OCI-M1 (cell line): ENCODE measurements at places on chromosomes 2 and 18.
A peak's percentile ranks its signal among the peaks of the same experiment; 100 is the strongest.

DNA sequence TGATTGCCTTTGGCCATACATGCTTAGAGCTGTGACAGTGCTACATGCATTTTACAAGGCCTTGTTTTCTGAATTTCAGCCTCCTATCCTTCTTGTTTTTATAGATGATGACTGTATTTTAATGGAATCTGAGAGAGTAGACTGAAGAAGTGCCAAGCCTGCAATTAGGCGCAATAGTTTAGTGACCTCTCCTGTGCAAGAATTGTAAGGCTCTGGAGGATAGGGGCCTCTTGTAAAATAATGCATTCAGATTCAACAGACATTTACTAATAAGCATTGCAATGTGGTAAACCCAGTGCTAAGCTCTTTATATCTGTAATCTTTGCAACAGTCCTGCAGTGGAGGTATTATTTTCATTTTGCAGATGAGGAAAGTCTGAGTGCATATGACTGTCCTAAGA lies 105.5 kb downstream of the TDRD15 start:
- DNase-seq = peak; percentile 32

DNA sequence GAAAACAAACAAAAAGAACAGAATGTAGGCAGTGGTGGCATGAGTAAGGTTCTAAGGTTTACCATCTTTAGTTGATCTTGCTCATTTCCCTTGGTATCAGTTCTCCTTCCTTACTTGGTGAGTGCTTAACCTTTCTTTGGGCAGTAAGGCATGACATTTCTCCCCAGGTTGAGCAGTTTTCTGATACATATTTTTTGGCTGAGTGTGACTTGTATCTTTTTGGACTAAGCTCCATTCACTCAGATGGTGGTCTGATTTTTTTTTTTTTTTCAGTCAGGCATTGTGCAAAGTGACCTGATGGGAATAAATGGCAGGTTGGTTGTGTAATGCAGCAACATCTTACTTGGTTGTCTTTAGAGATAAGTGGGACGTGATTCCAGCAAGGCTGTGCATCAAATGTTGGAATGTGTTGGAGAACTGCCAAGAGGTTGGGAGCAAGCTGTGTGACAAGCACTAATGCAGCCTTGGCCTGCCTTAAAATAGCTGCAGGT lies 15.1 kb downstream of the SPTBN1 start:
- no peak for DNase-seq

- no peak for DNase-seq
Measured at GRCh38 chr2:42103829-42104228, 56.0 kb downstream of the PKDCC start.

DNA sequence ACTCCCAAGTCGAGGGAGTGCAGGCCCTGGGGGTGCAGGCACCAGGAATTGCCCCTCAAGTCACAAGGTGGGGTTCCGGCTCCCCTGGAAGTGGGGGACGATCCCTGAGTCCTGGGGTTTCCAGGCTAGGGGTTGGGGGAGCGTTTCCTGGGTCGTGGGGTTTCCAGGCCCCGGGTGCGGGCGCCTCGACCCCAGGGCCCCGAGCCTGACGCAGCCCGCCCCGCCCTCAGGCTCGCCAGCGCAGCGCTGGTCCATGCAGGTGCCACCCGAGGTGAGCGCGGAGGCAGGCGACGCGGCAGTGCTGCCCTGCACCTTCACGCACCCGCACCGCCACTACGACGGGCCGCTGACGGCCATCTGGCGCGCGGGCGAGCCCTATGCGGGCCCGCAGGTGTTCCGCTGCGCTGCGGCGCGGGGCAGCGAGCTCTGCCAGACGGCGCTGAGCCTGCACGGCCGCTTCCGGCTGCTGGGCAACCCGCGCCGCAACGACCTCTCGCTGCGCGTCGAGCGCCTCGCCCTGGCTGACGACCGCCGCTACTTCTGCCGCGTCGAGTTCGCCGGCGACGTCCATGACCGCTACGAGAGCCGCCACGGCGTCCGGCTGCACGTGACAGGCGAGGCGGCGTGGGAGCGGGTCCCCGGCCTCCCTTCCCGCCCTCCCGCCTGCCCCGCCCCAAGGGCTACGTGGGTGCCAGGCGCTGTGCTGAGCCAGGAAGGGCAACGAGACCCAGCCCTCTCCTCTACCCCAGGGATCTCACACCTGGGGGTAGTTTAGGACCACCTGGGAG lies 12.0 kb downstream of the SIGLEC15 start:
- DNase-seq = no peak

- no peak for DNase-seq
Measured at GRCh38 chr2:160752475-160753330, 259.1 kb upstream of the RBMS1 start.

DNA sequence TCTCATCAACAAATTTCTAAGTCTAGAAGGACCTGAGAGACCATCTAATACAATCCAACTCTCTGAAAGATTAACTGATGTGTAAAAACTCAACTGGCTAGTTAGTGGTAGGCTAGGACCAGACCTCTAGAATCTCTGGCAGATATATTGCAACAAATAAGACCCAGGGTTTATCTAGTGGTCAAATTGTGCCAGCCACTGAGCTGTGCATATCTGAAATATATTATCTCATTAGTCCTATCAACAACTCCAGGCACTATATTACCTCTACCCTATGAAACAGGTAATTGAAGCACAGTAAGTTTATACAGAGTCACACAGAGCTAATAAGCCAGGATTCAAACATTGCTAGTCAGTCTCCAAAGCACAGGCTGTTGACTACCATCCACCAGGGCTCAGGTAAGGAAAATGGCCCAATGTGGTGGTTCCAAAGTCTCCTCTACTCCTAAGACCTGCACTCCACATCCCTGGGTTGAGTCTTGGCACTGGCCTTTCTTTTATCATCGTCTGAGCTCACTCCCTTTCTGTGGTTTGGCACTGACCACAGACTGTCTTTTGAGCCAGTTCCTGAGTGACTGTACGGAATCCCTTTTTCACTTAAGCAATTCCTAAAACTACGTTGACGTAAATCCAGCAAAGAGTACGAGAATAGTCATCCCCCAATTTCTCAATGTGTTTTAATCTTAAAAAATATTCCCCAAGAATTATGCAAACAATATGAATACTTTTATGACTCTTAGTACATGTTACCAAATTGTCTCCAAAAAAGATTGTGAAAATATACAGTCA lies 11.9 kb upstream of the PID1 start:
- DNase-seq = peak; percentile 60

- no peak for DNase-seq
Measured at GRCh38 chr2:7048762-7049294, 131.6 kb downstream of the RNF144A start.

DNA sequence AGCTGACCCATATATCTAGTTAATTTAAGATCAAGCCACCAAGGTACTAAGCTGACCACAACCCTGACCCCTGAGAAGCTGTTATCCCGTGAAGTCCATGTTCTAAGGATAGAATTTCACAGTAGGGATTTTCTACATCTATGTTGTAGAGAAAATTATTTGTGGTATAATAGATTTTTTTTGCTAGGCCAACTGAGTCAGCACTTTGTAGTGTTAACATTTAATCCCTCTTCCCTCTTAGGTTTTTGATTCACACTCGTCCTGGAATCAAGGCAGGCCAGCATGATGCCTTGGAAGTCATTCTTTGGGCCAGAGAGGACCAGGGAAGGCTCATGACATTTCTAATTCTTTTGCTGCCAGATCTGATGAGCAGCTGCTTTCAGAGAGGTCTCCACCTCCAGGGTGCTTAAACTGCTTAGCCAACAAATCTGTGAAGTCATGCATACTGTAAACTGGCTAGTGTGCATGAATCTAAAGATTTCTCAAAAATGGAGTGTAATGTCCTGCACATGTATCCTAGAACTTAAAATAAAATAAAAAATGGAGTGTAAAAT lies 102.5 kb downstream of the RBM43 start:
- no peak for DNase-seq

GRCh38 chr2:151786077-151786476 lies 42.1 kb downstream of the ARL5A start:
- no peak for DNase-seq

- no peak for DNase-seq
Measured at GRCh38 chr2:130241041-130241707, 42.9 kb upstream of the TUBA3E start.

- no peak for DNase-seq
Measured at GRCh38 chr18:63120620-63121019, 198.9 kb downstream of the BCL2 start.

DNA sequence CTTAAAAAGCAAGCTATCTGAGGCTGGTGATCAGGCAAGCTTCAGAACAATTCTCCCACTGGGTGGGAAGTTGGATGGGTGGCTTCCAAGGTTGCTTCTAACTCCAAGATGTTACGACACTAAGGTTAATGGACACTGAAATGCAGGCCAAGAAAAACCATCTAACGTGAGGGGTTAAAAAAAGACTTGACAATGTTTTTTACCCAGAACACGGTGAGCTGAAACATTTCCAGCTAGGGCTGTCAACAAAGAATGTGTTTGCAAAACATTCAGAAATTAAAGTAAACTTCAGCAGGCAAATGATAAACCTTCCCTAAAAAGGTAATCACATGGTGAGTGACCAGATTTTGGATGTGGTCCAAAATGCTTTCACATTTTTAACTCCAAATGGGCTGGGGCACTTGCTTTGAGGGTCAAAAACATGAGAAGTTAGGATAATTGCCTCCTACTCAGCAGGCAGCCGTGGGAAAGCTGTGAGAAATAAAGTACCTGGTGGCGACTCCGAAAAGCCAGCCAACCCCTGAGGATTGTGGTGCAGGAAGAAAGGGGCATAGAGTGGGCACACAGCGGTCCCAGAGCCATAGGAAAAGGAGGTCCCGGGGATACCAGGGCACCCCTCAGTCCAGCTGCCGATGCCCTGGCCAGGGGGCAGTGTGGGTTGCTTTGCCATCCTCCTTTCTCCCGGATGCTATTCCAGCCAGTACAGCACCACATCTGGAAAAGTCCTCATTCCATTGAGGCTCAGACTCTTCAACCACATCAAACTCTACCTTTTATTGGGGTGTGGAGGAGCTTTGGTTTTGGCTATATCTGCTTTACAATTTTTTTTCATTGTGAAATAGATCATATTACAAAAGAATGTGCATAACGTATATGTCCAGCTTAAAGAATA lies 90.0 kb upstream of the ATL2 start:
- DNase-seq = no peak

- no peak for DNase-seq
Measured at GRCh38 chr2:106975641-106976040, 89.7 kb upstream of the ST6GAL2 start.

DNA sequence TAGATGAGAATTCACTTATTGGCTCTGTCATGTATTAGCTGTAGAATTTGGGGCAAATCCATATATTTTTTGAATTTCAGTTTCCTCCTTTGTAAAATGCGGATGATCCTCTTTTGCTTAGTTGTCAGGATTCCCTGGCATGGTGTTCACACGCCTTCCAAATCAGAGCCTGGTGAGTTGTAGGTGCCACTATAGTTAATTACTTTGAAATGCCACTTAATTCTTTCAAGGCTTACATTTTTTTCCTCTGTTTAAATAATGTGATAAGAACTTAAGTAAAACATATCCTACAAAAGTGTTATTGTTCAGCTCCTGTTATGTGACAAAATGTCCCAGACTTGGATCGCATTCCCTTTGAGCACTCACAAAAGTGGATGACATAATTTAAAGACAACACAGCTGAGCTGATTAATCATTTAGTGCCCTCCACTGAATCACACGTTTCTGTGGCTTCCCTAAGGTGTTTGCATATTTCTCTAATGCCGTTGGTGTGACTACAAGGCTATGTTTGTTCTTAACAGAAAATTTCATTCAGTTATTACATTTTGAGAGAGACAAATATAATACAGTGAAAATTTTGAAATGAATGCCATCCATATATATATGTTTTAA lies 471.2 kb upstream of the CHST9 start:
- no peak for DNase-seq

- no peak for DNase-seq
Measured at GRCh38 chr2:28454016-28454930, 41.6 kb upstream of the PLB1 start.

DNA sequence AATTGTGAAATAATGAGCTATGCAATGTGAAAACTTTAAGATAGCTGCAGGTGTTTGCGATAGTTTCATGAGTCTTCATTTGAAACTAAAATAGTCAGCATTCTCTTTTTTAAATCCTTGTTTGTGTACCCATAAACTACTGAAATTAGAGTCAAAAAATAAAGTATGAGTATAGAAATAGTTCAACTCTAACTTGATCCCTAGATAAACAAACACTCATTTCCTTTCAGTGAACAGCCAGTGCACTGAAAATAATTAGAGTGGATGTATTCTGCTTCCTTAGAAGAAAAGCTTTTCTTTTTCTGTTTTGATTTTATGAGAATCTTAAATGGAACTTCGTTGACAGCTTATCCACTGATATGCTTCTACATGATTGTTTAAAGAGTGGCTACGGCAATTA lies 1033.4 kb downstream of the SOCS6 start:
- DNase-seq = no peak

DNA sequence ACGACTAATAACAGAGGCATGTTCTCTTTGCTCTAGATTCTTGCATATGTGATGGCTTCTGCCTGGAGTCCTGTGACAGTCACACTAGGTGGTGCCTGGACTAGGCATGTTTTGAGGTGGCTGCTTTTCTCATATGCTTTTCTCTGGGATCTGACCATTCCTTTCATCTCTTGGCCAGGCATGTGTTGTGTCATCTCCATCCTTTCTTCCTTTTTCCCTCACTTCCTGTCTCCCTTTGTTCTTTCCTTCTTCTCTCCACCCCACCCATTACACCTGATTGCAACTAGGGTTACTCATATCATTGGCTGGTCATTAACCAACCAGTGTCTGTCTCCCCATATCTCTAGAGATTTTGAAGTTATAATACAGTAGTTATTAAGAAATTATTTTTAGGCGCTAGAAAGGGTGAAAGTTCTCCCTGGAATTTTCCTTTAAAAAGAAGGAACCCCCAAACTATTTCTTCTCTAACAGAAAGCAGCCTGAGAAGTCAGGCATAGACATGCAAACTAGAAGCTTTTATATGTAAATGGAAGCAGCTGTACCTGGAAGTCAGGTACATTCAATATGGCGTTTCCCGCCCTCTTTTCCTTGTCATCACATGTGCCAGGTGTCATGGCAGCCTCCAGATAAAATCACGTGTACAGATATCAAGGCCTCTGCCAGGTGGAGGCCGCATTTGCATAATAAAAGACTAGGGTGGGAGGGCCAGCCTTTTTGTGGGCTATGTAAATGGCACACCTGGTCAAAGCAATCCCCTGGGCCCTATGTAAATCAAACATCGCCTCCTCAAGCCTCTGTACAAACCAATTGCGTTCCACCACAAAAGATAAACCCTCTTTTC lies 220.4 kb upstream of the MEX3C start:
- no peak for DNase-seq

- DNase-seq = no peak
Measured at GRCh38 chr18:50842846-50843245, 23.0 kb upstream of the MRO start.

GRCh38 chr2:28688818-28689217 lies 62.8 kb upstream of the PPP1CB start:
- DNase-seq = no peak

DNA sequence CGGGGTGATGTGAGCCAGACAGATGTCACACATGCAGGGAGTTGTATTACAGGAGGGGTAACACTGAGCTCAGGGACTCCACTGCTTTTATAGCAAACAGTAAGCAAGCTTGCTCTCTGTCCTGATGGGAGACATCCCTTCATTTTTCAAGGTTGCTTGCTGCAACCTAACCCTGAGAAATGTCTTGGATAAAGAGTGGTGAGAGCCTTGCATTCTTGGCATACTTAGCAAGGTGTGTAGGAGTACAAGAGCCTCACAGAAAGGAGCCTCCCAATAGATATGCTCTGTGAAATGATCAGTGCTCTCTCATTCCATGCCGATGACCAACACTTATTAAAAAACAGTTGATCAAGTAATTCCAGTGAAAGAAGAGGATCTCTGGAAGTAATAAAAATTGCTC lies 8.1 kb downstream of the PFN4 start:
- DNase-seq = no peak

GRCh38 chr2:234446404-234447076 lies 50.3 kb downstream of the ARL4C start:
- peak; percentile 18 for DNase-seq

- DNase-seq = peak; percentile 88
Measured at GRCh38 chr18:77059294-77059916, 73.2 kb downstream of the MBP start.
